ENCODE measurements at places on chromosomes 6 and 20. TPM values are rescaled to one million over a fixed set of nuclear protein-coding genes. Genes with fewer than 3 reads are reported as not detected.

TRAM2 gene
- total RNA-seq: 19.6 TPM

KIF25 gene
- total RNA-seq: not detected

MRAP2 gene
- 1.1 TPM for total RNA-seq

BAG2 gene
- 10.1 TPM for total RNA-seq

ZBTB22 gene
- 3.8 TPM for total RNA-seq

CDSN gene
- total RNA-seq: not detected

HSPA12B gene
- 0.48 TPM for total RNA-seq

FOXC1 gene
- total RNA-seq: 8.7 TPM

KIZ gene
- total RNA-seq: 4.8 TPM

TTBK1 gene
- total RNA-seq: 0.03 TPM

TRIM31 gene
- total RNA-seq: 2.1 TPM

FUCA2 gene
- total RNA-seq: 54.5 TPM

KCNK16 gene
- total RNA-seq: not detected

SEL1L2 gene
- not detected for total RNA-seq

TREML2 gene
- total RNA-seq: not detected

WFDC13 gene
- total RNA-seq: not detected

PFDN6 gene
- total RNA-seq: 110 TPM

ULBP2 gene
- total RNA-seq: 3.8 TPM

DLL1 gene
- 0.12 TPM for total RNA-seq

CFB gene
- 2.1 TPM for total RNA-seq

COL9A3 gene
- 0.58 TPM for total RNA-seq

EPPIN gene
- total RNA-seq: not detected

MICB gene
- 7.6 TPM for total RNA-seq

SRXN1 gene
- total RNA-seq: 327 TPM

SAMD10 gene
- not detected for total RNA-seq

SAMD3 gene
- total RNA-seq: not detected

GSTA2 gene
- not detected for total RNA-seq

PTCRA gene
- total RNA-seq: not detected

RBM39 gene
- total RNA-seq: 171 TPM

PBOV1 gene
- total RNA-seq: not detected

MCHR2 gene
- not detected for total RNA-seq

PTCHD4 gene
- total RNA-seq: not detected

FAM83B gene
- total RNA-seq: 0.07 TPM

CHD6 gene
- total RNA-seq: 5.6 TPM

ZMYND8 gene
- 11.4 TPM for total RNA-seq

NMBR gene
- total RNA-seq: not detected

TMC2 gene
- not detected for total RNA-seq

PROCR gene
- total RNA-seq: 129 TPM
